SK-N-DZ (cell line): ENCODE measurements at places on chromosomes 7 and 10.
A peak's percentile ranks its signal among the peaks of the same experiment; 100 is the strongest.

DNA sequence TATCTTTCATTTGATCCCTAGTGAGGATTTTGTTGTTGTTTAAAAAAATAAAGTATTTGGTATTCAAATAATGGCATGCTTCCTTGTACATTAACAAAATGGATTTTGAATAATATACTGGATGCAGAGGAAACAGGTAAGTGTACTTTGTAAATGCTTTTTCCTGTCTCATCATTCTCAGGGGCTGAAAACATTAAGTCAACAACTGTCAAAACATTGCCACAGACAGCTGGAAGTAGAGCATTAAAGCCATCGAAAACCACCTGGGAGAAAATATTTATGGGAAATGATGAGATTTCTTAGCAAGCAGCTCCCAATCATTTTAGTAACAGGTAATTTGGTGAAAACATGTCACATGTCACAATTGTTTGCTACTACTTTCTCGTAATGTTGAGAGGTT is 10.7 kb downstream of the TAS2R39 start:
- DNase-seq = no peak

DNA sequence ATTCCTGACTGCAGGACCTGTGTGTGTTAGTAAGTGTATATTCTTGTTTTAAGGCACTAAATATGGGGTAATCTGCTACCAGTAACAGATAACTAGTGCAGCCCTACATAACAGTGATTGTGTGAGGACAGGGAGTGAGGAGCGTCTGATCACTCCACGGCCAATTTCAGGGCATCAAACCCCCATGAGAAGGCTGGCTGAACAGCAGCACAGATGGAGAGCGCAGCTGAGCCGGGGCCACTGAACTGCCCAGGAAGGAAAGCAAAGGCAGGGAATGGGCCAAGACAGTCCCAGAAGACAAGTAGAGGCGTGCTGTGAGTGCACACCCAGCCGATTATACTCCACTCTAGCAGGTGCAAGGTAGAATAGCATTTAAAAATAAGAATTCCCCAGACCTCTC is 157.1 kb upstream of the CHST15 start:
- DNase-seq = no peak

DNA sequence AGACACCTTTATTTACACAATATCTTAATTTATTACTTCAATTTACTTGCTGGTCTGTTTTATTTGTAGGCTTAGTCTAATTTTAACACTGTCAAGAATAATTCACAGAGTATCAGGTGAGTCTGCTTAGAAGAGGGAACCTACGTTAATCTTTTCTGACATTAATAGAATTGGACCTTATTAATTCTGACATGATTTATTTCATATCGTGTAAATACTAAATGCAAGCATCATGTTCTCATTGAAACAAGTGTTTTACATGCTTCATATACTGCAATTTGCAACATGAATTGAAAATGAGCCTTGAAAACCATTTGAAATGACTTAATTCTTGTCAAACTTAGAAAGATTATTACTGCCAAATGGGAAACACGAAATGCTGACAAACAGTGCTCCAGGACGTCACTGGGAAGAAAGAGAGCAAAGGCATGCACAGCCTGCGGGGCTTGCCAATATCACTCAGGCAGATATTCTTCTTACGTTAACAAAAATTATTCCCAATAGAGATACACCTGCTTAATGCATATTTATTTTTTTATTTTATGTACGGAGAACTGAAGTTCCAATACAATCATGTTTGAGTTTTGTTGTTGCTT is 282.0 kb upstream of the AKR1E2 start:
- no peak for DNase-seq

DNA sequence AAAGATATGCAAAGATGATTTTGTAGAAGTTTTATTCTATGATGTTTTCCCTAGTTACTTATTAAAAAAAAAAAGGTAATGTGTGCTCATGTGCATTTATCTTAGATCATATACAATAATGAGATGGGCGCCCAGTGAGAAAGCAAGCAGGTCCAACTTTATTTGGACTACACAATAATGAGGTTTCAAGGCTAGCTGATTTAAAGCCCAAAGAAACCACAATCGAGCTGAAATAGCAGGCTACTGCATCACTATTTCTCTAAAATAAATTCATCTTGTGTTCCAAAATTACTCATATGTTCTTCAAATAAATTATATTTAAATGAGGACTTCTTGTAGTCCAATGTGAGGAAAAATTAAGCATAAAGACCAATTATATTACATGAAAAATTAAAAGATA is 110.1 kb downstream of the JMJD1C start:
- DNase-seq = no peak

DNA sequence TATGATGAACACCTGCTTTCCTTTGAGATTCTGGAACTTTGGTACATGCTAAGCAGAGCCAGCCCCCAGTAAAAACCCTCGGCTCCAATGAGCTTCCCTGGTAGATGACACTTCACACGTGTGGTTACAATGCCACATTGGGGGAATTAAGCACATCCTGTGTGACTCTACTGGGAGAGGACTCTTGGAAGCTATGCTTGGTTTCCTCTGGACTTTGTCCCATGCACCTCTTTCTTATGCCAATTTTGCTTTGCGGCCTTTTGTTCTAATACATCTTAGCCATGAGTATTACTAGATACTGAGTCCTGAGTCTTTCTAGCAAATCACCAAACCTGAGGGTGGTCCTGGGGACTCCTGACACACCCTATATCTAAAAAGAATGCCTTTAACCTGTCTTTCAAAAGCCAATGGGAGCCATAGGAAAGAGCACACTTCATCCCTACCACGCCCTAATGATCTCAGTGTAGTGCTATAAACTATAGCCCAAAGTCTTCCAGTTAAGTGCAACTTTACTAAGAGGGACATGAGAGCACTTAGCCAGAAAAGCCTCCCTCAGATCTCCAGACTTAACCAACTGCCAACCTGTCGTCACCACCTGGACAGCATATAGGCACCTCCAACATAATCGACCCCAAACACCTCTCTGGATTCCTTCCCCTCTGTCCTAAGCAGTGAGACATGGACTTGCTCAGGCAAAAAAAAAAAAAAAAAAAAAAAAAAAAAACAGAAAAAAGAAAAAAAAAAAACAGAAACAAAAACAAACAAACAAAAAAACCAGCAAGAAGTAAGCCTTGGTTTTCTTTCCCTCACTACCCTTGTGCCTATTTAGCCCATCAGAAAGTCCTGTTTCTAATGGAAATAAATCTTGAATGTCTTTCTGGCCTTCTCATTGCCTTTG is 37.4 kb downstream of the CCDC6 start:
- DNase-seq = no peak

- peak; percentile 67 for DNase-seq
Measured at GRCh38 chr10:110857265-110858171, 14.2 kb upstream of the PDCD4 start.

GRCh38 chr10:3265088-3265487 is 92.5 kb upstream of the PITRM1 start:
- no peak for DNase-seq

GRCh38 chr7:17558558-17559332 is 260.3 kb downstream of the AHR start:
- DNase-seq = no peak

DNA sequence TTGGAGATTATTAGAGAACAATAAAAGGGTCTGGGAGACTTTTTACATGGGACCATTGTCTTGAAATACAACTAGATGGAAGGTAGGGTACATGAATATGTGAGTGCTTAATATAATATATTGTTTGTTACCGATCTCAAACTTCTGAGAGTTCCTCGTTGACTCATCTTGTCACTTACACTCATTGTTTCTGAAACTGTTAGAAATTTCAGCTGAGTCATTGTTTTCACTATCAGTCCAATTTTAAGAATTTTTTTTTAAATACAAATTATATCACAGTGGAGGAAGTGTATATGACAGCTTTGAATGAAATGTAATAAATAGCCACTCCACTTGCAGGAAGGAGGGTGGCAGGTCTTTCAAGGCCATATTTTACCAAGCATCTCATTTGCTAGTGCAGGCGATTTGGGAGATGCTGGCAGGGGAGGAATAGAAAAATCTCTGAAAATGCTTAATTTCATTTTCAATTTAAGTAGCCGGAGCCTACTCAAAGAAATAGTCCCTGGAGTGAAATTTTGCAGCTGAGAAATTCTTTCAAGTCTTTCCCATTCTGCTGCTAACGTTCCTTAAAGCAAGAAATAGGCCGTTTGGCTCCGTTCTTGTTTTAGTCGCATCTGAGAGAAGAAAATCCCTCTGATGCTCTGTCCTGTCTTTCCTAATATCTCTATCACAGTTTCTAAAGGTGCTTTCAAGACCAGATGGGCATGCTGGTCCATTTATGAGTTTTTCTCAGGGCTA is 1404.2 kb upstream of the CELF2 start:
- DNase-seq = no peak

GRCh38 chr7:36827726-36828703 is 103.7 kb upstream of the AOAH start:
- DNase-seq = peak; percentile 65

- no peak for DNase-seq
Measured at GRCh38 chr7:44315301-44315903, 10.0 kb downstream of the CAMK2B start.

DNA sequence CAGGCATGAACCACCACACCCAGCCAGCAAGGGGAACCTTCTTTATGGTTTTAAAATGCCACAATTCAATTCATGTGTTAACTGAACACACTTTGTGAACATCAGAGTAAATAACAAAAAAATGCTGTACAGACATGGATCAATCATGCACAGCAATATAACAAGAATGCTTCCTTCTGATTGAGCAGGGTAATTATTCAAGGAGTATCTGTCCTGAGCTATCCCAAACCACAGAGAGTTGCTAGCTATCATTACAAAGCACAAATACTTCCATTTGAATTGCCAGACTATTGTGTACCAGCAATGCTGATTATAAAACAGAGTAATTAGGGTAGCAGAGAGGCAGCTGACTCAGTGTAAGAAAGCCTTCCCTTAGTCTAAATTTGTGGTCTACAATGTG is 11.3 kb upstream of the RHOBTB1 start:
- no peak for DNase-seq

GRCh38 chr10:61136139-61136538 is 192.2 kb upstream of the RHOBTB1 start:
- no peak for DNase-seq

DNA sequence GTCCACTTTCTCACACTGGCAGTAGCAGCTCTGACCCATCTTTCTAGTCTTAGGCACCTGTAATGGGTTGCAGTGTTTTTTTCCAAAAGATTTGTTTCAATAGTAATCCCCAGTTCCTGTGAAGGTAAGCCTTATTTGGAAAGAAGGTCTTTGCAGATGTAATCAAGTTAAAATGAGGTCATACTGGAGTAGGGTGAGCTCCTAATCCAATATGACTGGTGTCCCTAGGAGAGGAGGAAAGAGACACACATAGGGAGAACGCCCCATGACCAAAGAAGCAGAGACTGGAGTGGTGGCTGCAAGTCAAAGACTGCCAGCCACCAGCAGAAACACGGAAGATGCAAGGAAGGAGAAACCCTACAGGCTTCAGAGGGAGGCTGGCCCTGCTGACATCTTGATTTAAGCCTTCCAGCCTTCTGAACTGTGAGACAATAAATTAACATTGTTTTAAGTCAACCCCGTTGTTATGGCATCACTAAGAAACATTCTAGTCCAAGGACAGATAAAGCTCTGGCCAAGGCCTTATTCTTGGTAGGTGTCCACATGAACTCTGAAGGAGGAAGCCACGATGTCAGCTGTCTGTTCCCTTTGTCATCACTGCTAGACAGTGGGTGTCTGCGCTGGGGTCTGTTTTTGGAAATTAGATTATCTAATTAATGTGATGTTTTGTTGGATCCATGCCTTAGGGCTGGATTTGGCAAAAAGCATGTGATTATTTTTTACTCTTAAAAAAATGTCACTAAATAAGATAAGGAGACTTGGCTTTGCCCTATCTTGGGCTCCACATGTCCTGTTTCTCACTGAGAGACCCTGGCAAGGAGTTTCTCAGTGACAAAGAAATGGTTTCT is 214.9 kb downstream of the KCNMA1 start:
- no peak for DNase-seq

GRCh38 chr10:117399341-117400196 is 24.3 kb upstream of the PDZD8 start:
- no peak for DNase-seq

- no peak for DNase-seq
Measured at GRCh38 chr10:3118641-3119091, 51.3 kb downstream of the PFKP start.

GRCh38 chr10:79242620-79243152 is 104.6 kb upstream of the PPIF start:
- DNase-seq = peak; percentile 88

DNA sequence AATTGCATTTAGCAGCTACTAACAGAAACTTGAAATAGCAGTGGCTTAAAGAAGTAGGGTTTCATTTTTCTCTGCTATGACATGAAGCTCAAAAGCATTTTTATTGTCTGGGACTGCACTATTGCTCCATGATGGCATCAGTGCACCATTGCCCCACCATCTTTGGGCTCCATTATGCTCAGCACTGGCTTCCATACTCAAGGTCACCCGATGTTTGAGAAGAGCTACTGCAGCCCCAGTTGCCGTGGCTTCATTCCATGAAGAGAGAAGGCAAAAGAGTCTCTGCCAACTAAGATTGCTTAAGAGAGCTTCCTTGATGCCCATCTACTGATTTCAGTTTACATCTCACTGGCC is 192.2 kb upstream of the LRGUK start:
- no peak for DNase-seq

GRCh38 chr10:101438881-101439391 is 85.0 kb downstream of the BTRC start:
- no peak for DNase-seq

DNA sequence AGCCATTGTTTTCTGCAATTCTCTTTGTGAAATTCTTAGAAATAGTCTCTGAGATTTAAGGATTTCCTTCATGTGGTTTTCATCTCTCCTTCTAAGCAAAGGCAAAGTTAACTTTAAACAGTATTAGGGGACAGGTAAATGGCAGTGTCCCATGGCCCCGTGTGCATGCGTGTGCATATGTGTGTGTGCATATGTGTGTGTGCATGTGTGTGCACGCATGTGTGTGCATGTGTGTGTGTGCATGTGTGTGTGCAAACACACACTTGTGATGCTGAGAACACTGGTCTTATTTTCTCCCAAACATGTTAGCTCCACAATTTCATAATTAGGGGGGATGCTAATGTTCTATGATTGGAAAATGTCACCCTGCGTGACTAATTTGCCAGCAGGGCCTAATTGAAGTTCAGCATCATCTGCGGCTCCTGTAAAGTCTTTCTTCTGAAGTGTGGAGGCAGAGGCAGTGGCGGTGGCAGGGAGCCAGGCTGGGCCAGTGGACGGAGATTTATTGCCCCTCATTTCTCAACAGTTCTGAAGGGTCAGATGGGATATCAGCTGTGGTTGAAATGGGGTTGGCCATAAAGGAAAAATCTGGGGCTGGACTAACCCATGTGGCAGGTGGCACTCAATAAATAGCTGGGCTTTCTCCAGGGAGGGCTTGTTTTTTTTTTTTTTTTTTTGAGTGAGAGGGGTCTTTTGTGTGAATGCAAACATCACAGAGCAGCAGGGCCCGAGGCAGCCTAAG is 289.3 kb upstream of the PODXL start:
- DNase-seq = no peak

- no peak for DNase-seq
Measured at GRCh38 chr10:57979491-57979890, 288.2 kb downstream of the IPMK start.

DNA sequence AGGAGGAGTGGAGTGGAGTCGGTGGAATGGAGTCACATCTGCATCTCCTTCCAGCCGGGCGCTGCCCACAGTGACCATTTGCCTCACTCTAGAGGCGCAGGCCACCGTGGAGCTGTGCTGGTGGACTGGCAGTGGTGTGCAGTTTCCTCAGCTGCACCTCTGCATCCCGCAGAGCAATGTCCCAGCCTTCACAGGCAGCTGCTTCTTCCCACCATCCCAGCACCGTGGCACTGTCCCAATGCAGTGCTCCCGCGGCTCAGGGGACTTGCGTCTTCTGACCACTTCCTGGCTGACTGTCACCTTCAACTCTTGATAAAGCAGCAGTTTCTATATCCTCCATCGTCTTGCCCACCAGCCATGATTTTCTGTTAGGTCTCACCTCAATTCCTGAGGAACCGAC is 90.3 kb upstream of the SFMBT2 start:
- DNase-seq = no peak
